ENCODE measurements at places on chromosomes 7 and 10. TPM values are rescaled to one million over a fixed set of nuclear protein-coding genes. Genes with fewer than 3 reads are reported as not detected.

GRCh38 chr7:2687881-2688318, at the start of gene AMZ1:
AMZ1 (plus strand) TSS chr7:2688202; CDS start chr7:2700452, 12,250 bp downstream.
- no peak for DNase-seq

- DNase-seq = no peak
Observed at GRCh38 chr10:59655309-59655708, 54.3 kb downstream of the SLC16A9 start.

GRCh38 chr10:12186323-12186722, 9.4 kb downstream of the NUDT5 start:
- DNase-seq = no peak

GRCh38 chr10:14971867-14972448, 12.8 kb downstream of the MEIG1 start:
- no peak for DNase-seq

- no peak for DNase-seq
Observed at GRCh38 chr10:30378201-30378995, 29.3 kb upstream of the MTPAP start.

GRCh38 chr10:127168261-127168660, 28.1 kb downstream of the INSYN2A start:
- no peak for DNase-seq

- DNase-seq = no peak
Observed at GRCh38 chr7:150322833-150323681, at the start of the genes ACTR3C and LRRC61. ACTR3C (minus strand) TSS chr7:150323545; CDS start chr7:150295296, 28,249 bp downstream. LRRC61 (plus strand) TSS chr7:150323355; CDS start chr7:150336862, 13,507 bp downstream.

- DNase-seq = no peak
Observed at GRCh38 chr7:71615017-71615416, 483.1 kb downstream of the GALNT17 start.

The PRSS1 gene
- total RNA-seq = 1.5 TPM

The OR2A7 gene
- total RNA-seq = 2.8 TPM

The PVRIG gene
- total RNA-seq = not detected

The WEE2 gene
- total RNA-seq = not detected

The SUV39H2 gene
- total RNA-seq = 6.9 TPM

The GALNT17 gene
- 5.0 TPM for total RNA-seq

The TACR2 gene
- 0.27 TPM for total RNA-seq

The GRID1 gene
- total RNA-seq = 2.3 TPM

All from kidney epithelial cell (primary cell).